Epithelial cell of proximal tubule (primary cell): ENCODE measurements at places on chromosomes 5 and 9. TPM values are rescaled to one million over a fixed set of nuclear protein-coding genes. Genes with fewer than 3 reads are reported as not detected.

GRCh38 chr9:110828264-110828663 lies 159.7 kb downstream of the MUSK start:
- DNase-seq = no peak

DNA sequence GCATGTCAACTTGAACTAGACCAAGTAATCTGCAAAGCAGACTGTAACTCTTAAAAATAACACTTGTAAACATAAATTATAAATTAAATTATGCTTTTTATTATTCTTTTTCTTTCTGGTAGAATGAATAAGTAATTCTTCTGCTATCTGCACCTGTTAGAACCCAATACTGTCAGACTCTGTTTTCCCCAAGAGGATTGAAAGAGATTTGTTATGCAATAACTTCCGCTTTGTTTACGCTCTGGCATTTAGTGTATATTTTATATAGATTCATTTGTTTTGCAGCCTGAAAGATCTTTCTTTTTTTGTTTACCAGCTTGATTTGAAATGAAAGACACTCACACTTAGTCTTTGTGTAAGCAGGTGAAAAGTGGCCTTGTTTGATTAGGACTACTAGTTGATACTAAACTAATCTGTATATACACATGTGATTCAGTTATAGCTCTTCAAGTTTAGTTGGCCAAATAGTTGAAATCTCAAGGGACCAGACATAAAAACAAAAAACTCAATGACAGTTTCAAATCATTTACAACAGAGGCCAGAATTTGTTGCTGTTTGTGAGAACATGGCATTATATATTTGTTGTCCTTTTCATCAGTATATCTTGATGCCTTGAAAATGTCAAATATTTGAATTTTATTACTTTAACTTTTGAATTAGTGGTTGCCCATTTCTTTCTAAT lies 155.8 kb downstream of the PBX3 start:
- no peak for DNase-seq

The GOLM1 gene
- 109 and 112 TPM in 2 replicates for total RNA-seq

The LHX3 gene
- total RNA-seq = not detected in 2 replicates

The ACER2 gene
- 1.3 and 4.1 TPM in 2 replicates for total RNA-seq
